ENCODE measurements at places on chromosomes 7 and 10.

GRCh38 chr7:111561654-111561903 lies 713 bp downstream of the IMMP2L start:
- no peak for DNase-seq

GRCh38 chr10:5556576-5556975 lies 31.8 kb downstream of the CALML3 start:
- no peak for DNase-seq

GRCh38 chr7:137328373-137329120 lies 15.0 kb downstream of the PTN start:
- DNase-seq: no peak

DNA sequence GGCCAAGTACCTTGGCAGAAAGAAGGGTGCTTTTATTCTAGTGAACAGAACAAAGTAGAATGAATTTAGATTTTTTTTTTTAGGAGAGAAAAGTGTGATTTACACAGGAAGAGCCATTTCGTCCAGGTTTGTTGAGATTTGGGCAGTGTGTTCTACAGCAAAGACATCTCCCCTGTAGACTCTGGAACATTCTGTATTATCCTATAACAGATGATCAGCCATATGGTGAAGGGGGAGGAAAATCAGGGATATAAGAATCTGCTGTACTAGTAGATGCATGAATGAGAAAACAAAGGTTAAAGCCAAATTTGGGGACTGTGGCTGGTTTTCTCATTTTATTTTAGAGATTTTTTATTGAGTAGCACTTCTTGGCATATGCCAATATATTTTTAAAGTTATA lies 453.7 kb upstream of the LRRTM3 start:
- DNase-seq: no peak

DNA sequence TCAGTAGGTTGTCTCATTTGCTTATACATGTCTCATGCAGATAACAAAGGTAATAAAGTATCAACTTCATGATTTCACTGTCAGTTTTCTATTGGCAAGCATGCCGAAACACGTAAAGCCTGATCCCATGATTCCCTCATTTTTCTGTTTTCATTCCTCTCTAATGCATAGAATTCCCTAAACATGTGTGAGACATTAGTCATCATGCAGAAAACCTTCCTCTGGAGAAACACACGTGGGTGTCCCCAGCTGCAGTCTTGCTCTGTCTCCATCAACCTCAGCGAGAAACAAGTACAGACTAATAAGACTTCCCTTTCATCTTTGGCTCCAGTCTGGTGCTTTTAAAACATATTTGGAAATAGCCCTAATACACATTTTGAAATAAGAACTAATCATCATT lies 432.7 kb upstream of the VSTM2A start:
- no peak for DNase-seq

- DNase-seq: no peak
Measured at GRCh38 chr7:44098092-44099068, 5.8 kb upstream of the AEBP1 start.

GRCh38 chr10:70838270-70838805 lies 22.6 kb downstream of the SGPL1 start:
- no peak for DNase-seq

DNA sequence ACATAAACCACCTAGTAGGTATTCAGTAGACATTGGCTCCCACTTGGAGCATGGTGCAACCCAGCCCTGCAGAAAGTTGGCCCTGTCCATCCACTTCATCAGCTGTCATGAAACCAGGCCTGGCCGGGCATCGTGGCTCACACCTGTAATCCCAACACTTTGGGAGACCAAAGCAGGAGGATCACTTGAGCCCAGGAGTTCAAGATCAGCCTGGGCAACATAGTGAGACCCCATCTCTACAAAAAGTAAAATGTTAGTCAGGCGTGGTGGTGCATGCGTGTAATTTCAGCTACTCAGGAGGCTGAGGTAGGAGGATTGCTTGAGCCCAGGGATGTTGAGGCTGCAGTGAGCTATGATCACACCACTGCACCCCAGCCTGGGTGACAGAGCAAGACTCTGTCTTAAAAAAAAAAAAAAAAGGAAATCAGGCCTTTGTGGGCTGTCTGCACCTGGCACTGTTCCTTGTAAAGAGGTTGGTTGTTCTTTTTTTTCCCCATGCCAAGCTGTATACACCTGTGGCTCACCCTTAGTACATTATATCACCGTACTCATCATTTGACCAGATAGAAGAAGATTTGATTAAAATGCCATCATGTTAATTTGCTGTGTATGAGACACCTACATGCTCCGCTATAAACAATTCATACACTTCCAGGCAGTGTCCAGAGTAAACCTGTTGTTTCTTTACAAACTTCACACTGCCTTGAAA lies 45.4 kb upstream of the GRID1 start:
- no peak for DNase-seq

- DNase-seq: no peak
Measured at GRCh38 chr10:12501841-12502525, 152.6 kb downstream of the CAMK1D start.

GRCh38 chr7:117043108-117043825 lies 90.0 kb downstream of the ST7 start:
- DNase-seq: no peak

DNA sequence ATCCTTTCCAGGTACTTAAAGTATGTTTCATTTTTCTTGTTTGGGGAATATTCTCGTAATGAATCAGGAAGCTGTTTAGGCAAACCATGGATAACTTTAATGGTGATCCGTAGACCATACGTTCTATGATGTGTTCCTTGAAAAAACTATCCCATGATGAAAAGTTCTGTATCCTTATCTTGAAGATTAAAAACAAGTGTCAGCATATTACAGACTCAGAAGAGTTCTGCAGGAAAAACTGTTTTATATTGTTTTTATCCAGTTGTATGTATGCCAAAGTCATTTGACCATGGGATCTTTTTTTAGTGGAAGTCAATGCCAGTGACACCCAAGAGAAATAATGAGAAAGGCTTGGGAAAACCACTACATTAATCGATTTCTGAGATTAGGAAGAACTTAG lies 52.0 kb downstream of the DLD start:
- DNase-seq: no peak

DNA sequence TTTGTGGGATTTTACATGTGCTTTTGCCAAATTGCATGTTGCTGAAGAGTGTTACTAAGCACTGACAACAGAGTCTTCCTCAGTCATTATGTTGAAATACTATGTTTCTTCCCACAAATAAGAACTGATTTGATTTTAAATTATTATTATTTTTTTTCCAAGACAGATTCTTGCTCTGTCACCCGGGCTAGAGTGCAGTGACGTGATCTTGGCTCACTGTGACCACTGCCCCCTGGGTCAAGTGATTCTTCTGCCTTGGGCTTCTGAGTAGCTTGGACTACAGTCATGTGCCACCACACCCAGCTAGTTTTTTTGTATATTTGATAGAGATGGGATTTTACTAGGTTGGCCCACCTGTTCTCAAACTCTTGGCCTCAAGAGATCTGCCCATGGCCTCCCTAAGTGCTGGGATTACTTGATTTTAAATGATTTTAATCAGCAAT lies 42.3 kb downstream of the MINPP1 start:
- DNase-seq: no peak

All from activated T-cell treated with anti-CD3 and anti-CD28 coated beads for 1 hour (primary cell).